ENCODE measurements at places on chromosomes 12 and 14. TPM values are rescaled to one million over a fixed set of nuclear protein-coding genes. Genes with fewer than 3 reads are reported as not detected.
A peak's percentile ranks its signal among the peaks of the same experiment; 100 is the strongest.

GRCh38 chr12:13179211-13180074 is 17.1 kb upstream of the EMP1 start:
- no peaks in the 10 kb centered on the region for H3K36me3 ChIP-seq
- peak overlapping the region; percentile 70 for H3K27ac ChIP-seq
- no peaks in the 10 kb centered on the region for H3K27me3 ChIP-seq
- peak overlapping the region; percentile 46 for H3K4me3 ChIP-seq
- peaks cover 27% of the 10 kb centered on the region for H3K4me1 ChIP-seq

GRCh38 chr14:102544747-102545460 is 35.3 kb upstream of the ANKRD9 start:
- peak; percentile 59 for DNase-seq
- H3K4me3 ChIP-seq = peak overlapping the region; percentile 61

The GZMH gene
- total RNA-seq = not detected

The ASCL1 gene
- not detected for total RNA-seq

The HAL gene
- not detected for total RNA-seq
